WERI-Rb-1 (cell line): ENCODE measurements at places on chromosomes 5 and 9.
A peak's percentile ranks its signal among the peaks of the same experiment; 100 is the strongest.

DNA sequence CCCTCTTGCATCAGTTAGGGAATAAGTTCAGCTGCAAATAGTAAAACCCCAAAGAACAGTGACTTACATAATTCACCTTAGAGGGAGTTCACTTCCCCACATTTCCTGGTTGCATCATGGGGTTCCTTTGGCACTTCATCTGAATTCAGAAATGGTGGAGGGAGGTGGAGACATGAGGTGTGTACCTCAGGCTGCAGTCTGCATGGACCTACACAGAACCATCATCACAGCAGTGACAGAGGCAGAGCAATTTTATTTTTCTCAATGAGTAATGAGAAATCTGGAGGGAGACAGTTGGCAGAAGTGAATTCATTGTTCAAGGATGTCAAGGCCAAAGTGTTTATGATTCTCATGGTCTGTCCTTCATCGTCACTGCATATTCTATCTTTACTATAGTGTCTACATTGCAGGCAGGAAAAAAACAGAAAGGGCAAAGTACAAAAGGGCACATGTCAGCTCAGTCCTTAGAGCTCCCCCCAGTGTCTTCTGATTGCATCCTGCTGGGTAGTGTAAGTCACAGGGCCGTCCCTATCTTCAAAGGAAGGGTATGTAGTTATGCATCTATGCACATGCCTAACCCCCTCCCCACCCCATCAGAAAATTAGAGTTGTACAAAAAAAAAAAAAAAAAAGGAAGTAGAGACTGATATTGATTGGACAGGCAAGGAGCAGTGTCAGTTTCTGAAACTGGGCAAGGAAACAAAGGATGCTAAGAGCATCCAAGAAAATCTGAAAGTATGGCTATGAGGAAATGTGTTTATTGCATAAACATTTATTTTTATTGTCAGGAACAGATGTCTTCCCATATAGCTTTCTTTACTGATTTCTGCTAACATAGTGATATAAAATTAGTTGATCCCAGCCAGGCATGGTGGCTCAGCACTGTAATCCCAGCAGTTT lies 132.7 kb upstream of the APC start:
- no peak for DNase-seq

DNA sequence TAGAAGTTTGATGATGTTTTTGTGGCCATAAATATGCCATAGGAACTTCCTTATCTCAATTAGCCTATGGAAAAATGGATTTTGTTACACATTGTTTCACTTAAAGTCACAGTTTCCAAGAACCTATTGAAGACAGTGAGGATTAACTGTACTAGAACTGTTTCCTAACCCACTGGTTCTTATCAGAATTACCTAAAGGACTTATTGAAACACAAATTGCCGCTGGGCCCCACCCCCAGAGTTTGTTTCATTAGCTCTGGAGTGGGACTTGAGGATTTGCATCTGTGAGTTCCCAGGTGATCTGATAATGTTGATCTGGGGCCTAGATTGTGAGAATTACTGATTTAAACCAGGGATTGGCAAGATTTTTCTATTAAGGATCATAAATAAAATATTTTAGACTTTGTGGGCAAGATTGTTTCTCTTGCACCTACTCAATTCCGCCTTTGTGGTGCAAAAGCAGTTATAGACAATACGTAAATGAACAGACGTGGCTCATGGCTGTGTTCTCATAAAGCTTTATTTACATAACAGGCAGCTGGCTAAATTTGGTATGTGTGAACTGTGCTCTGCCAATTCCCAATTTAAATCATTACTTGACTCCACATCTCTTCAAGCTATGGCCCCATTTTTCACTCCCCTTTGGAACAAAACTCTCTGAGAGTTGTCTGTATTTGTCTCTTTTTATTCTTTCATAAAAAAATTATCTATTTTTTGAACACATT lies 9.3 kb downstream of the JAK2 start:
- DNase-seq = no peak

DNA sequence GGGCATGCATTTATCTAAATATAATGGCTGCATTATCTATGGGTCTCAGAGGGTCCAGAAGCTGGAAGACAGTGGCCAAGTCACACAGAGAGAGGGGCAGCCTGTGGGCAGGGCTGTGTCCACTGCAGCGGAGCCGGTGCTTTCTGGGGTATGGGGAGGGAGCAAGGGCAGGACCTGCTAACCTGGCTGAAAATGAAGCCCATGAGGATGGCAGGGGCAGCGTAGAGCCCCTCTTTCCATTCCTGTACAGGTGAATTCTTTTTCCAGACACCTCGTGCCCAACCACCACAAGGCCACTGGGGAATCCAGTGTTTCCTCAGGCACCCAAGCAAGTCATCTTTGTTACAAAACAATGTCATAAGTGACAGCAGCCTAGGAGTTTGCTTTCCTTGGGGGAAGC lies 305.9 kb upstream of the IRX4 start:
- no peak for DNase-seq

DNA sequence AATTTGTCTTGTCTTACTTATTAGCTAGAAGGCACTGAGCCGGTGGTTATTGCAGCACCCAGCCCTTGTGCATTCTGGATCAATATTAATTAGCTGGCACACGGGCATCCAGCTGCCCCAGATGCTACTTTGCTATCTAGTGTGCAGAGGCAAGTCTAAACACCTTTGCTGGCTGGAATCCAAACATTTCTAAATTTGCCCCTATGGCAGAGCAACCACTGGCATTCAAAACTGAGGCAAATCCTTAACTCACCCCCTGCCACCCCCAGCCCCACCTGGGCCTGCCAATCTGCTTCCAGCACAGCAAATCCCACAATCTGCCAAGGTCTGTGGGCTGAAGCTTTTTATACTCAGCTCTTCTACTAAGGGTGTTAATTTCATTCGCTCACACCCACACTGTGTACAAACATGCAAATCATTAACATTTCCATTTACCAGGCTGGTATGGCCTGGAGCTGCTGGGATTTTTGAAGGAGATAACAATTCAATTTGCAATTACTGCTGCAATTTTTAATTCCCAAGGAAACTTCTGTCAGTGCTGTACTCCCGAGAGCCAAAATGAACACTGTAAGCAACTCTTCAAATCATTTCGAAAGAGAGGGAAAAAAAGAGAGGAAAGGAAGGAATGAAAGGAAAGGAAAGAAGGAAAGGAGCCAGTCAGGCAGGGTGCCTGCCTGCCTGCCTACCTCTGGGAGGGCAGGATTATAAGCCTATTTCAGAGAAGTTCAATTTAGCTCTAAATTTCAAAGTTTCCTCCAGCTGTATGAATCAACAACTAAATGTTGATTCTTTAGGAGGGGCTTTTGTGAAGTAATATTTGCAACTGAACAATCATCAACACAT lies 35.5 kb downstream of the RAPGEF1 start:
- peak; percentile 42 for DNase-seq

DNA sequence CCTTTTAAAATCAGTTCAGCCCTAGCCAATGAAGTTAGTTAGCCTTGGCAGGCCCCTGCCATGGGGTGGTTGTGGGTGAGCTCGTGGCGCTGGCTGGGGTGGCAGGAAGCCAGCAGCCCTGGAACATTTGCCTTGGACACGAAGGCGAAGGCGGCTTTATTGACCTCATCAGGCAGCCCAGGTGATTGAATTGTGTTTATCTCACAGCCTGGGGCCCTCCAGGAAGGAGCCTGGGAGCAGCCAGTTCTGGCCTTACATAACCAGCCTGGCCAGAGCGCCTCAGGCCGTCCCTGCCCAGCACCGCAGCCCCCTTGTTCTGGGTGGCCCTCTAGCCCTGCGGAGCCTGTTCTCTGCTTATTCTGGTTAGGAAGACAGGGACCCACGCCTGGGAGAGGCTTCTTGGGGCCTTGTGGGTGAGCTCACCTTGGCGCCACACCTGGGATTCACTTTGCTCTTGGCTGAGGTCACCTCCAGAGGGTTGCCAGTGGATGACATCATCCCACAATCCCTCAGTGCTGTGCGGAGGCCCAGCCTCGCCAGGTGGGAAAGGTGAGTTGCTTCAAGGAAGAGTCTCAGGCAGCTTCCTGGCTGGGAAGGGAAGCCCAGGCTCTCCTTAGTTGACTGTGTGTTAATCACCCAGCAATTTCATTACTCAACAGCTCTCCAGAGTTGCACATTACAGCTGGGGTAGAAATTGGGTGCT lies 54.4 kb upstream of the RPL26L1 start:
- DNase-seq = no peak

GRCh38 chr5:87582149-87582548 lies 169.4 kb upstream of the CCNH start:
- DNase-seq = no peak

- DNase-seq = peak; percentile 45
Observed at GRCh38 chr9:134165357-134166315, 1.3 kb upstream of the RNU6ATAC start.
